Stimulated activated CD8-positive, alpha-beta memory T cell treated with anti-CD3 and anti-CD28 coated beads, Interleukin-4, amount 100 ng/mL, for 4 hours (primary cell): ENCODE measurements at places on chromosomes 7 and 10.

DNA sequence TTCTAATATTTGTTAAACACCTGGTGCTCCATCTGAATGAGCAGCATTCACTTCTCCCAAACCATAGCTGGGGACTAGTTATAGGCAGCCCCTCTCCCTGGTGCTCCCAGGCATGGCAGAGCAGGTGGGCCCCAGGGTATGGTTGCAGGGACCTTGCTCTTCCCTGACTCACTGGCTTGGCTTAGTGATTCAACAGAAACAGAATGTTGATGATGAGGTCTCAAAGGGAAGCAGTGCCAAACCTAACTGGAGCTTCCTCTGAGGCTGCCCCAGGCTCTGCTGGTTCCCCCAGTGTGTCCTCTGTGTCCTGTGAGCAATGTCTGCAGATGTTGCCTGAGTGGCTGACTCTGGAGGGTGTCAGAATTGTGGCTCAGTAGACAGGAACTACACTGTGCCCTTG lies 3.7 kb downstream of the GPR26 start:
- no peak for DNase-seq

GRCh38 chr7:94039368-94040035 lies 35.3 kb upstream of the BET1 start:
- no peak for DNase-seq

DNA sequence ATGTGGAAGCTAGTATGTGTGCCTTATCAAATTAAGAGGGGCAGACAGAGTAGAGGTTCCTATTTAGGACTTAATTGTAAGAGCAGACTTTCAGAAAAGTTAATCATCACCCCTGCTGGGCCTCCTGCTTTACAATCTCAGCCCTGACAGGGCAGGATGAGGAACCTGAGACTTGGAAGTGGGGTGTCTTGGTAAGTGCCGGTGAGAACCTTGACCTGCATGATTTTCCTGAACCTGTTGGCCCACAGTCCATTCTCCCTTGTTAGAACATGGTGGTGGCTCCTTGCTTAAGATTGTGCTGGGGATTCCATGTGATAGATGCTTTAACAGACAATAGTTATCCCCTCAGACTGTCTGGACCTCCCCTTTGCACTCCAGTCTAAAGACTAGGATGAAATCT lies 141.7 kb upstream of the TMEM72 start:
- no peak for DNase-seq

GRCh38 chr7:47347816-47348385 lies 234.0 kb downstream of the TNS3 start:
- no peak for DNase-seq

GRCh38 chr10:132096223-132096622 lies 30.5 kb downstream of the JAKMIP3 start:
- DNase-seq: no peak

- DNase-seq: no peak
Measured at GRCh38 chr7:2717293-2718261, 29.6 kb downstream of the AMZ1 start.

- no peak for DNase-seq
Measured at GRCh38 chr10:2334575-2334974, 597.2 kb upstream of the ADARB2 start.

DNA sequence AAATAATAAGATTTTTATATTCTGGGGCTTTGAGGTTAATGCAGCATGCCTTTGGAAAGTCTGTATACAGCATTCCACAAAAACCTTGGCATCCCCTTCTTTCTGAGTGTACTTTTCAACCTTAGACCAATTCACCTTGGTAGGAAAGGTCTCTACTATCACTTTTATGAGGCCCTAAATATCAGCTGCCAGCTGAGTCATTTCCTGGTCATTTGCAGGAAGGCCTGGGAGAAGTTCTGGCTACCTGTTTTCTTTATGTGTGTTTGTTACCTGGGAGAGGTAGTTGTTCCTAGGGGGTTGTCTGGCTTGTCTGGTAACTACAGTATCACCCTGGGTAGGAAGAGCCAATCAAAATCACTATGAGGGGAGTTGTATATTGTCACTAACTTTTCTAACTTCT lies 4.1 kb downstream of the SPAM1 start:
- no peak for DNase-seq
